SIG-M5 (cell line): ENCODE measurements at places on chromosomes 13 and 19.

- DNase-seq = no peak
Measured at GRCh38 chr13:40130871-40131636, 475.6 kb downstream of the COG6 start.

- DNase-seq = no peak
Measured at GRCh38 chr19:4444765-4445741, 12.5 kb downstream of the UBXN6 start.

- DNase-seq = peak; percentile 76
Measured at GRCh38 chr13:48155848-48156247, 60.9 kb upstream of the MED4 start.

DNA sequence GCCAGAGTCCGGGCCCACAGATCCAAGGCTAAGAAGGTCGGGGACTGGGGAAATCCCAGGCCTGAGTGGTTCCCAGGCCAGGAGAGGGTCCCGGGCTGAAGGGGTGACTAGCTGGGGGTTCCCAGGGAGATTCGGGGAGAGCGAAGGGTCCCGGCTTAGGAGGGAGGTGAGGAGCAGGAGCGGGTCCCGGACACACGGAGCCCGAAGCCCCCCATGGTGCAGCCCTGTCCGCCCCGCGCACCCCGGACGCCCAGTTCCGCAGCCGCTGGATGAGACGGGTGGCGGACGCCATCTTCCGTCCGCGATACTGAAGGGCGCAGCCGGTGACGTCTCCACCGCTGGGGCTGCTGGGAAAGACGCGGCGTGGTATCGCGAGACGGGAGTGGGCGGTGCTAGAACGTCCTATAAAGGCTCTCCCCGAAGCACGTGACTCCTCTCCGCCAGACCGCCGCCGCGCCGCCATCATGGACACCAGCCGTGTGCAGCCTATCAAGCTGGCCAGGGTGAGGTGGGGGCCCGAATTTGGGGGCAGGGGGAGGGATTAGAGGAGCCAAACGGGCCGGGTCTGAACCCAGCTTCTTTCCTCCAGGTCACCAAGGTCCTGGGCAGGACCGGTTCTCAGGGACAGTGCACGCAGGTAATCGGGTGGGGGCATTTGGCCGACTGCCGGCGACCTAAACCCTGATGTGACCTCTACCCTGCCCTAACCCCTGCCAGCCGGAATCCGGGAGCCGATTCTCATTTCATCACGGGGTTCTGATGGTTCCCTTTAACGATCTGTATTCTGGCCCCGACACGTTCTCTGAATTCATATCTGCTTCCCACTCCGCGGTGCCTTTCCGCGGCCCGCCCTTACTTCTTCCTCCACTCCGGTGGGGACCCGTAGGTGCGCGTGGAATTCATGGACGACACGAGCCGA, at the start of the genes NDUFA7 and RPS28:
NDUFA7 (minus strand) TSS at position 309 of the 919 bp plus-strand sequence; CDS start at position 292, 17 bp downstream.
RPS28 (plus strand) TSS at position 430 of the 919 bp plus-strand sequence; CDS start at position 465, 35 bp downstream.
- DNase-seq = peak; percentile 72

- DNase-seq = no peak
Measured at GRCh38 chr13:76245211-76245610, 609.1 kb downstream of the LMO7 start.

GRCh38 chr13:97855570-97856303, 97.7 kb upstream of the IPO5 start:
- DNase-seq = no peak

- no peak for DNase-seq
Measured at GRCh38 chr19:307793-308420, 16.7 kb upstream of the PLPP2 start.

DNA sequence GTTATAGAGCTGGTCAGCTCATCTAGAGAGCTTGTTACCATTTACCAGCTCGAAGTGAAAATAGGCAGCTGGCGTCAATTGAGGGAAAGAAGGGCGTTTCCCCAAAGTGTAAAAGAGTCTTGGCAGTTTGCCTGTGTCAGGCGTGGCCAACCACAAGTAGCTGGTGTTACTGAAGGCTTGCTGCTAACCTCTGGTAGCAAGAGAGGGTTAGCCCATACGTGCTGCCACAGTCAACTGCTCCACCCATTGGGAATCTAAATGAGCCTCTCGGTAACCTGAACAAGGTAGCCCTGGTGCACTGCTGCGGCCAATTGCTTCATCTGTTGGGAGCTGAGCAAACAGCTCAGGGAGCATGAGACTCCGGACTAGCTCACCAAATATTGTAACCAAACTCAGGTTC, 314.9 kb upstream of the SLITRK5 start:
- no peak for DNase-seq

- no peak for DNase-seq
Measured at GRCh38 chr19:11767633-11768133, 883 bp downstream of the ZNF441 start.

GRCh38 chr13:47310401-47310800, 413.5 kb upstream of the HTR2A start:
- DNase-seq = no peak

DNA sequence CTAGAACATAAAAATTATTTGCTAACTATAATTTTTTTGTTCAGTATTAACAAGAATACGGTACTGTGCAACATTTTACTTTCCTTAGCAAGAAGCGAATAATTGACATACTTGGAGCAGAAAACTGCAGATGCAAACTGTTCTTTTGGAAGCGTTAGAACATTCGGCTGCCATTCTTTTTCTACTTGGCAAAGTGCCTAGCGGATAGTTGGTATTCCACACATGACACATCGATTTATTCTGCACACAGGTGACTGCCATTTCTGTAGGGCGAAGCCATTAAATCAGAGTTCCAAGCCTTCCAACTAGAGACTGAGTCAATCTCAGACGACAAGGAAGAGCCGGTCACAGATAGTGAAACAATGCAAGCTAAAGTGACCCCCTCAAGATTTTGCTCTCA, 117.4 kb downstream of the TRPC4 start:
- DNase-seq = no peak

DNA sequence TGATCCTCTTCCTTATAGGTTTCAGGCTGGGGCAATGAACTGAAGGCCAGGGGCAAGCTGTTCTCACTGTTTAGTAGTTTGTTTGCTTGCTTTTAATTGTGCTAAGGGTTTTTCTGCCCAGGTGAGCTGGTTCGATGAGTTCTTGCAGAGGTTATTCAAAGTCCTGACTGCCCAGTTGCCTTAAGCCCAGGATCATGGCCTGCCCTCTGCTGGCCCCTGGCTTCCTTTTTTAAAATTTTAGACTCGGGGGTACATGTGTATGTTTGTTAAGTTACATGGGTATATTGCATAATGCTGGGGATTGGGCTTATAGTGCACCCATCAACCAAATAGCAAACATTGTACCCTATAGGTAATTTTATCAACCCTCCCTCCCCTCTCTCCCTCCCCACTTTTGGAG, 65.7 kb downstream of the ZNF536 start:
- DNase-seq = no peak

DNA sequence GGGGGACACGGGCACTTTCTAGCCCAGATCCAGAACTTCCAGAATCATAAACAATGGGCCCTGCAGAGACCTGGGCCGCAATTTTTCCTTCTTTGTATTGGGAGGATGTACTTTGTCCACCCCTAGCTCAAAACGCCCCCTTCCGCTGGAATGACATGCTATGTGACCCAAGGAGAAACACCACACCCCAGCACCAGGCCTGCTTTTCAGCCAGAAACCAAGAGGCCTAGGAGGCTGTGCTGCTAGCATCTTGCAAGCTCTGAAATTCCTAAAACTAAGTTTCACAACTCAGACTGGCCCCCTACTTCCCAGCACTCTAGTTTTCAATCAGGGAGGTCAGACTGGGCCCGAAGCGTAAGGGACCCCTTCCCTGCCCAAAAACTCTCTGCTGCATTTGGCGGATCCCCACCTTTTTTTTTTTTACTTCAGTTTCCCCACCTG, 538 bp downstream of the LSM4 start:
- DNase-seq = no peak

- no peak for DNase-seq
Measured at GRCh38 chr13:28357911-28358433, 137.0 kb downstream of the FLT1 start.

DNA sequence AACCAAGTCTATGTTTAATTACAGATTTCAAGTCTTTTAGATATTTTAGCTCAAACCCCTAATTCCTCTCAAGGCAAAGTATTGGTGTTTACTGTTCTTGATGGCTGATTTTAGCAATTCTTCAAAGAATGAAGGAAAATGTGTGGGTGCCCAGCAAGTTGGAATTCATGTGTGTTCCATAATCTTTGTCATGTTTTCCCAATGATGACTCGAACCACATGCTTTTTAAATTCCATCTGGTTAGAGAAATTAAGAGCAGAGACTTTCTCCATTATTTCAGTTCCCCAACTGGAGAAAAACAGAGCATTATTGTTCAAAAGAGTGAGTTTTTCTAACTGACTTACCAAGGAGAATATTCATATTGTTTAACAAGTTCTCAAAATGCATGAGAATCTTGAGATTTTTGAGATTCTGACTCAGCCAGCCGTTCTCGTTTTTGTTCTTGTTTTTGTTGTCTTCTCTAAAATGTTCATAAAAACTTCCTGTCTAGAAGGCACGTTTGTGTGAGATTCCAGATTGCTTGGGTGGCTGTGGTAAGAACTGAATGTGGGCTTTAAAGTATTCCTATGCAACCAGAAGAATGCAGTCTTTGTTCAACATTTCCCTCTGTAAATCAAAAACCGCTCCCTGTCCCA, 404.7 kb downstream of the IRS2 start:
- no peak for DNase-seq

- DNase-seq = no peak
Measured at GRCh38 chr19:19628501-19629134, 598 bp upstream of the LPAR2 start.

GRCh38 chr19:18020212-18021085, 12.5 kb downstream of the ARRDC2 start:
- no peak for DNase-seq

DNA sequence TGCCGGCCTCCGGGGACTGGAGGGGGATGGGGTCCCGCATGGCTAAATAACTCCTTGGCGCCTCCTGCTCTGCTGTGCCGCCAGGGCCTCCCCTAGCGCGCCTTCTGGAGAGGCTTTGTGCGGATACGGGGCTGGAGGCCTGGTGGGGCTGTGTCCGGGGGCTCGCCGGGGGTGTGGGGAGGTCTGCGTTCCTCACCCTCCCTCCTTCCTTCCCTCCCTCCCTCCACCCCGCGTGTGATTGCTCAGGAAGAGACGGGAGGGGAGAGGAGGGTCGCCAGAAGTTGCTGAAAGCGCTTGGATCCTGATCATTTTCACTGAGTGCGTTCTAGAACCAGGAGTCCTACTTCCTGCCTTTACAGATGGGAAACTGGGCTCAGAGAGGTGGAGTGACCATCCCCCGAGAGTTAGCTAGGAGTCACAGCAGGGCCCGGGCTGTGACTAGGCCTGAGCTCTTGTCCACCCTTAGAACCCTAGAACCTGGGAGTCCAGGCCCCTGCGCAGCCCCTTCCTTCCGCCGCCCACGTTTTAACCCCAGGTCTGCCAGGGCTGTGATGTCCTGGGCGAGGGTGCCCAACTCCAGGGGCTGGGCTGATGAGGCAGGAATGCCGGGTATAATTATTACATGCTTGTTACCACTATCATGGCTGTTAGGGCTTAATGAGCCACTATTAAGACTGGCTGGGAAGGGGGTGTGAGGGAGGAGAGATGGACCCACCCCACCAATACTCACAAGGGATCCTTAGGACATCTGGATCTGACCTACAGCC, 782 bp upstream of the JUND start:
- no peak for DNase-seq

GRCh38 chr13:99435116-99435515, 66.2 kb upstream of the TM9SF2 start:
- DNase-seq = no peak

DNA sequence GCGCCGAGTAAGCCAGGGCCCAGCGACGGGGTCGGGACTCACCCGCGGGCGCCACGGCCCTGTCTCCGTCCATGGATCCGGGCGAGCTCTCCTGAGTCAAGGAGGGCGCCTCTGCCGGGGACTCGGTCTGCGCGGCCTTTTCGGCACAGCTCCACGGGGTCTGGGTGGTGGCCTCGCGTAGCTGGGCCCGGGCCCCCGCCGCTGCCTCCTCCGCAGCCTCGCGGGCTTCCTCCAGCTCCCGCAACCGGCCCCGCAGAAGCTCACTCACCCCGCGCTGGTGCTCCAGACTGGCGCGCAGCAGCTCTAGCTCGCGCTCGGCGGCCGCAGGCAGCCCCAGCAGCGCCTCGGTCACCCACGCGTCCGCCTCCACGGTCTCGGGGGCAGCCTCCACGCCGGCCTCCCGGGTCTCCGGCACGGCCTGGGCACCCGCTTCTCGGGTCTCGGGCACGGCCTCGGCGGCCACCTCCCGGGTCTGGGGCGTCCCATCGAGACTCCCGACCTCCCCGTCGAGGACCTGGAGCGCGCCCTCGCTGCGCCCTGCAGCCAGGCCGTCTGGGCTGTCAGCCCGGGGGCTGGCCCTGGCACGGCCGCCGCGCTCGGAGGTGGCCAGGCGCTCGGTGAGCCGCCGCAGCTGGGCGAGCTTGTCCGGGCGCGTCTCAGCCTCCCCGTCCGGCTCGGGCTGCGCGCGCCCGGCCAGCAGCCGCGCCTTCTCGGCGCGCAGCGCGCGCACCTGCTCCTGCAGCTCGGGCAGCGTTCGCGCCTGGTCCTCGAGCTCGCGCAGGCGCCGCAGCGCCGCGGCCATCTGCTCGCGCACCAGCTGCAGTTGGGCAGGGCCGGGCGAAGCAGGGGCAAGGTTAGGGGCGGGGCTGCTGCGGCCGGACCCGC, 8.4 kb downstream of the KANK3 start:
- DNase-seq = no peak

DNA sequence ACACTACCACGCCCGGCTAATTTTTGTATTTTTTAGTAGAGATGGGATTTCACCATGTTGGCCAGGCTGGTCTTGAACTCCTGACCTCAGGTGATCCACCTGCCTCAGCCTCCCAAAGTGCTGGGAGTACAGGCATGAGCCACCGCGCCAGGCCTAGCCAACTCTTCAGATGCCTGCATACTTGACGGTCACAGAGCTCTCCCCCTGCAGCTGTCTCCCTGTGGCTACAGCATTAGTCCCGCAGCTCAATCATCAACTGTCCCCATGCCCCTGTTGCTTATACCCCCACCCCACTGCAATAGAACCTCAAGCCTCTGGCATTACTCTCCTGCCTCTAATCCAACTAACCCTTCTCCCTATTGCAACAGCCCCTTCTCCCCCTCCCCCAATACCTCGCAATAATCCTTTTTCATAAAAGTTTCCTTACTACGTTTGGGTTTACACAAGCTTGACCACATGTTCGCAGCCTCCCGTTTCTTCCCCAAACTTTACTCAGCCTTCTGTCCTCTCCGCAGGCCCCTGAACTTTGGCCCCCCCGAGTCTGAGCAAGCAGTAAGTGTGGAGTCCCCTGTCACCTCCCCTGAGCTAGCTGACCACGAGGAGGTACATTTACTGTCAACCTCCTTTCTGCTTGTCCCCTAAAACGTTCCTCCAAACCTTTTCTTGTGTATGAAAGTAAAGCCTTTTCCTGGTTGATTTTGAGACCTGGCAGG, 1.7 kb downstream of the ZNF77 start:
- no peak for DNase-seq

GRCh38 chr13:41500511-41500910, 43.2 kb downstream of the RGCC start:
- DNase-seq = no peak

GRCh38 chr19:16371540-16371986, 46.9 kb downstream of the KLF2 start:
- no peak for DNase-seq
